ENCODE measurements at places on chromosomes 5 and 9.

GRCh38 chr9:105242557-105242956 is 1.9 kb upstream of the SLC44A1 start:
- no peak for DNase-seq

- no peak for DNase-seq
These were observed 825.4 kb downstream of the SEMA5A start for GRCh38 chr5:8720506-8720905.

DNA sequence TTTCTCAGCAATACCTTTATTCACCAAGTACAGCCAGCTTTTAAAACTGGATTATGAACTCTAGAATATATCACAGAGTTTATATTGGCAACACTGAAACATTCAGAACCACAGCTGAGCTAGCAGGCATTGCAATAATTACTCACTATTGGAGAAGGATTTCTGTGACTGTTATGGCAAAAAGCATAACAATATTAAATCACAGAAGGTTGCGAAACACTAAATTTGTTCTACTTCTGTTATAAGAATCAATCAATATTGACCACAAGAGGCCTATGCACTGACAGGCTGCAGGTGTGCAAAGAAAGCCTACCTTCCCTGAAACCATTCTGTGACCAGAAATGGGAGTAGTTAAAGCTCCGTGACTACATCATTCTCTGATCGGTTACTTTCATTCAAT is 59.2 kb downstream of the AP3B1 start:
- peak; percentile 2 for DNase-seq

DNA sequence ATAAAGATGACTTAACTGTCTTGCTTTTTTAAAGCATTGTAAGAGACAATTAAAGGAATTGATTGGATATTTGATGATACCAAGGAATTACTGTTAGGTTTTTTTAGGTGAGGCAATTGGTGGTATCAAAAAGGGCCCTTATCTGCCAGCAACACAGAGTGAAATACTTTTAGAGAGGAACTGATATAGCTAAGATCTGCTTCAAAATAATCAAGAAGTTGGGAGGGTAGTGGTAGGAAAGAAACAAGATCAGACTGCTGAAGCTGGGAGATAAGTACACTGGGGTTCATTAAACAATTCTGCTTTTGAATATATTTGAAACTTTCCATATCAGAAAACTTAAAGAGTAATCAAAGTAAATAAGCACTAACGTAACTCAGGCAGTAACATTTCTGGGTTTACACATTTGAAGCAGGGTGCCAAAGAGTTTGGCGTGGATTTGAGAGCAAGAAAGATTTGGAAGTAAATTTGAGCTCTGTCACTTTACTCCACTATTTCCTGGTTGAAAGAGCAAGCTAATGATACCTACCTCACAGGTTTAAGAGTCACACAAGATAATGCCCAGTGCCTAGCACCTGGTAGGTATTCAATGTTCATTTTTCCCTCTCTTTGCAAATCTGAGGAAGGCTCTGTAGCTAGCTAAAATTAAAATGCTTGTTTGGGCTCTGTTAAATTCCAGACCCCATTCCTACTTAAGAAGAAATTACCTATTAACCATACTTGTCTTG is 6.9 kb downstream of the ERMP1 start:
- DNase-seq, result no peak

- no peak for DNase-seq
These were observed 126.2 kb upstream of the VLDLR start for GRCh38 chr9:2495221-2496005.

GRCh38 chr5:135541807-135542502 is 6.2 kb upstream of the NEUROG1 start:
- DNase-seq, result no peak

- DNase-seq, result no peak
These were observed 77.0 kb downstream of the IRX2 start for GRCh38 chr5:2674456-2674855.

DNA sequence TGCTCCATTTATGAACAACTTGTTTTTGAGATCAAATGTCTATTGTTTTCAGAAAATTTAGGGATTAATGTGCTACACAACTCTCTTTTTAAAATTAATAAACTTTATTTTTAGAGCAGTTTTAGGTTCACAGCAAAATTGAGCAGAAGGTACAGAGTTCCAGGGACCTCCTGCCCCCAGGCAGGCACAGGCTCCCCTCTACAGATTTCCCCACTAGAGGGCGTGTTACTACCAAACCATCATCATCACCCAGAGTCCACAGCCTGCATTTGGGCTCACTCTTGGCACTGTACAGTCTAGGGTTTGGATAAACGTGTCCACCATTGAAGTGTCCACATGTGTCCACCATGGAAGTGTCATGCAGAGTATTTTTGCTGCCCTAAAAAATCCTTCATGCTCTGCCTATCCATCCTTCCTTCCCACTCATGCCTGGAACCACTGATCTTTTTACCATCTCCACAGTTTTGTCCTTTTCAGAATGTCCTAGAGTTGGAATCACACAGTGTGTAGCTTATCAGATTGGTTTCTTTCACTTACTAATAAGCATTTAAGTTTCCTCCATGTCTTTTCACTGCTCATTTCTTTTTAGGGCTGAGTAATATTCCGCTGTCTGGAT is 61.7 kb downstream of the MRPL36 start:
- DNase-seq, result peak; percentile 9

DNA sequence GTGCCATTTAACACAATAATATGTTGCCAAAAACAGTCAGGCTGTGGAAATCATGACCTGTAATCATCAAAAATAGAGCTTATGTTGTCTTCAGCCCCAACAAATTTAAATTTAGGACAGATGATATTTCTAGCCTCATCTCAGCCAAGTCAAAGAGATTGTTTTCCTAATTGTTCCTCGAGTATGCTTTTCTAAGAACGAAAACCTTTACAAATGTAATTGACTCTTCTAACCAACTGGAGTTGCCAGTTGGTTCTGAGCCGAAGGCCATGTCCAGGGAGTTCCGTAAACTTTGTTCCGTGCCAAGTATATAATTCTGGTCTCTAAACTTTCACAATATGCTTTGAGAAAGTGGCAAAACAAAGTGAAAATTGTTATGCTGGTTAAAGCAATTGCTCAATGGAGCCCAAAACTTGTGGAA is 160.8 kb downstream of the CEMIP2 start:
- DNase-seq, result no peak

DNA sequence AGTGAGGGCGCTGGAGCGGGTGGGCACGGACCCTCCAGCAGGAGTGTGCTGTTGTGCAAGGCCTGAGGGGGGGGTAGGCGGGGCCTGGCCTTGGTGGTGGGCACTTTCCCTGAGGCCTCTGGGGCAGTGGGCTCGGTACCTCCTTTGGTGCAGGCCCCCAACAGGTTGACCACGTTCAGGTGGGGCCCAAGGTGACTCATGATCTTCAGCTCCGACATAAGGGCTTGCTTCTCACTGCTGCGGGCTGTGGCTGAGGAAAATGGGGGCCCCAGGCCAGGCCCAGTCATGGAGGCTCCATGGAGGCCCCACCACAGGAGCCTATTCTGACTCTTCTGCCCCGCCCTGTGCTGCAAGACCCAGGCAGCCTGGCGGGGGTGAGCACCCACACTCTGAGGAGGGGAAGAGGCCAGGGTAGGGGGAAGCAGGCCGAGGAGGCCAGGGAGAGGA is 31.5 kb downstream of the PDGFRB start:
- no peak for DNase-seq

GRCh38 chr5:9781275-9781674 is 151.1 kb upstream of the TAS2R1 start:
- no peak for DNase-seq

DNA sequence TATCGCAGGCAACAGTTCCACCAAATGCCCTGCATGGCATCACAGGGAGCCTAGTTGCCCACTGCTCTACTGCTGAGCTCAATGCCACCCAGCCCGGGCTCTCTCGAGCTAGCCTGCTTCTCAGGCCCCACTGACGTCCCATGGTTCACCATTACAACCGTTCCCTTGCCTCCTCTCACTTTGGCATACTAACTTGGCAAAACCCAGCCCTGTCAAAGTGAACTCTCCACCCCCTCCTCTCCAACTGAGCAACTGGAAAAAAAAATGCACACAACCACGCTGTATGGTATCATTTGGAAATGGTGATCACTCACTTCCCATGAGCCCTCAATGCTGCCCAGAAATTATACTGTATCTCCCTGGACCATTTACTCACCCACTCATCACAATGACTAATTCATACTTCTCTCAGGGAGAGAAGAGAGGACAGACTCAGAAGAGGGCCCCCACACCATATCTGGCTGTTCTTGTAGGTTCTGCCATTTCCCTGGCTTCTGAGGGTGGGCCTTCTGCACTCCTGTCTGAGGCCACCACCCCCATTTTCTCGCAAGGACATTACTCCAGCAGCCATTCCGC is 51.4 kb upstream of the RARS1 start:
- DNase-seq, result peak; percentile 72

GRCh38 chr5:66967102-66967501 is 229.5 kb downstream of the CD180 start:
- DNase-seq, result peak; percentile 66

GRCh38 chr9:108784998-108785397 is 70.8 kb downstream of the ACTL7B start:
- peak; percentile 85 for DNase-seq

- no peak for DNase-seq
These were observed 127.5 kb upstream of the DAPK1 start for GRCh38 chr9:87370049-87370685.

- no peak for DNase-seq
These were observed 62.0 kb downstream of the AMBP start for GRCh38 chr9:114016101-114016500.

GRCh38 chr9:134441227-134442084 is 115.2 kb downstream of the RXRA start:
- no peak for DNase-seq

GRCh38 chr9:94606646-94607422 is 13.2 kb upstream of the FBP2 start:
- DNase-seq, result no peak

DNA sequence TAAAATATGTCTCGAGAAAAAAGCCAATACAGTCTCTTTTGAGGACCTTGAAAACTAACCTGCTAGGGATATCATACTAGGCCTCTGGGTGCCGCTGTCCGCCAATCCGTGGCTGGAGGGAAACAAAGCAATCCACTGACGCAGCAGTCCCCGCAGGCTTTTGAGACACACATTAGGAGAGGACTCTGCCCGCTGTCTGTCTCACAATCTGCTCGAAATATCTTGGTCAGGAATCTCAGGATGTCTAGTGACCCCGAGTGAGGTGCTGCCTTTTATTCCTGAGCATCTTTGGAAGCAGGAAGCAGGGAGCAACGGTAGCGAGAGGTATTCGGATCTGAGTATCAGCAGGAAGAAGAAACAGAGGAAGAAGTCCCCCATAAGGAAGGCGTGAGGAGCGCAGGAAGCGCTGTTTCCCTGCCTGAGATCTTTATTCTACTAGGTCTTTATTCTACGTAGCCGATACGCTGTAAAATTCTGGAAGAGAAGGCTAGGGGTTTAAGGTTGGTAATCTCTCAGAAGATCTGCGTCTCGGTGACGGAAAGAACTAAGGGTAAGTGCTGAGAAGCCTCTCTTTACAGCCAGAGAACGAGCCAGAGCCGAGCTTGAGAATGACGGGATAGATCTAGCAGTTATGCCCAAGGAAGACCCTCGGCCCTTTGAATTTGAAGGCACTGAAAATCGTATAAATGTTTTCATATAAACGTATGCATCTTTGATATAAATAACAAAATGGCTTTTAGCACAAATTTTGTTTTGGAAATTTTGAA is 4.0 kb upstream of the PCDHGA1 start:
- DNase-seq, result peak; percentile 67

GRCh38 chr9:94097788-94098414 is 13.6 kb downstream of the PTPDC1 start:
- DNase-seq, result peak; percentile 89

- no peak for DNase-seq
These were observed 13.5 kb downstream of the CFAP90 start for GRCh38 chr5:7837403-7837802.

DNA sequence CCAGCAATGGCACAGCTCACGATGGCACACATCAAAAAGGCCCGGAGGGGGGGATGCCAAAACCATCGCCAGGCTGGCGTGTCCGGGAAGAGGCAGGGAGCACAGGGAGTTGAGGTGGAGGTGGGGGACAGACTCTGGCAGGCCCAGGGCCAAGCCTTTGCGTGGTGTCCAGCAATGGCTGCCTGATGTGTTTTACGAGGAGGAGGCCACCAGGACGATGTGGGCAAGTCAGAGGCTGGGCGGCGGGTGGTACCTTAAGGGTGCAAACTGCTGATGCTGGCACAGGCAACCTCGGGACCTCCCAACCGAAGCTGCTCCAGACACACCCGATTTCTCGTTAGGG is 4.7 kb downstream of the VAV2 start:
- DNase-seq, result no peak

- no peak for DNase-seq
These were observed 120.1 kb upstream of the TMEM161B start for GRCh38 chr5:88388476-88389337.

- DNase-seq, result no peak
These were observed 146.7 kb upstream of the COL5A1 start for GRCh38 chr9:134494905-134495304.

DNA sequence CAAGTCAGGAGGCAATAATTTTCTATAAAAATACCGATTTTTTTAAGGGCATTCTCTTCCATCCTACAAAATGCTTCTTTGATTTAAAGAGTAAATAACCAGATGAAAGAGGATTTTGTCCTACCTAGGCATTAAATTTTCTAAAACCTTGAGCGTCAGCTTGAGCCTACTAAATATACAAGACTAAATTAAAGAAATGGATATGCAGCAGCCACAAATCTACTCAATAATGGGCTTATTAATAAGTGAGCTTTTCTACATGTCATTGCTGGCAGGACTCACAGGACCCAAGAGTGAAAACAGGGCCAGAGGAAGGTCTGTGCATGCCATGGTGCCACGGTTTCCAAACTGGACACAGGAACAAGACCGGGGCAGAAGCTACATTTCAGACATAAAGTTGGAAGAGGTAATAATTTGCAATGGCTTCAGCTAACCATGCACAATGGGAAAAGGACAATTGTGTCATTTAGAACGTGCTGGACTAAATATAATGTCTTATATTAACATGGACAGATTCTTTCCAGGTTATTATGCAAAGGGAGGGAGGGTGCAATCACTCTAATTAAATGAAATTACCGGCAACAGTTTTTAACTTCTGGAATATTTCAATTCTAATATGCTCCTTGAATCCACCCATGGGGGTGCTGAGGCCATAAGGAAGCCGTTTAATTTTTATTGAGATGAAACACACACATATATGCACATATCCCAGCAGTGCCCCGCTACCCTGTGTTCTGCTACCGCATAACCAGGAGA is 5.2 kb downstream of the WHRN start:
- no peak for DNase-seq

GRCh38 chr5:43202380-43202779 is 10.4 kb downstream of the NIM1K start:
- no peak for DNase-seq

DNA sequence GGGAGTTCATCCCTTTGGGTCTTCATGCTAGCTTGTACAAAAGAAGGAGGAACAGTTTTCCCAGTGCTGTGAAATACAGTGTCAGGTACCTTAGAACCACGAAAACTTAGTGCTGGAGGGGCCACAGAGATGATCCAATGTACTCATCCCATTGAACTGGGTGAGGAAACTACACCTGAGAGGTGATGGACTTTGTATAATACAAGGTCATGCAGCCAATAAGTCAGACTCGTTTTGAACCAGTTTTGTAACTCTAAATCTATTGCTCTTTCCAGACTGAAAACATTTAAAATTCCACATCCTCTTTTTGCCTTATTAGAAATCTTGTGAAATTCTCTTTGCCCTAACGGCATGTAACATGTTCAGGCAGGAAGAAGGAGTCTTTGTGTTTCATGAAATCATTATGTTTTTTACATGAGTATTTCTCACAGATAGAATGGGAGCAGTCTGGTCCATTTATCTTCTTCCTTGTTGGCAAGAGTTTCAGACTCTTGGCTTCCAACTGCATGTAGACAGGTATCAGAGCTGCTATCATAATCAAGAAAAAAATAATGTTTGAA is 146.8 kb upstream of the FBXL7 start:
- no peak for DNase-seq
